ENCODE measurements at places on chromosomes 16 and 17.

GRCh38 chr17:1006054-1006453 lies 9.1 kb downstream of the TIMM22 start:
- DNase-seq: no peak

DNA sequence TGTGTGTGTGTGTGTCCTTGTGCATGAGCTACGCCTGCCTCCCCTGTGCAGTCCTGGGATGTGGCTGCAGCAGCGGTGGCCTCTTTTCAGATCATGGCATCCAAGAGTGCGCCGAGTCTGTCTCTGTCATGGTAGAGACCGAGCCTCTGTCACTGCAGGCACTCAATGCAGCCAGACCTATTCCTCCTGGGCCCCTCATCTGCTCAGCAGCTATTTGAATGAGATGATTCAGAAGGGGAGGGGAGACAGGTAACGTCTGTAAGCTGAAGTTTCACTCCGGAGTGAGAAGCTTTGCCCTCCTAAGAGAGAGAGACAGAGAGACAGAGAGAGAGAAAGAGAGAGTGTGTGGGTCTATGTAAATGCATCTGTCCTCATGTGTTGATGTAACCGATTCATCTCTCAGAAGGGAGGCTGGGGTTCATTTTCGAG lies 22.5 kb downstream of the STAT5A start:
- DNase-seq: no peak

DNA sequence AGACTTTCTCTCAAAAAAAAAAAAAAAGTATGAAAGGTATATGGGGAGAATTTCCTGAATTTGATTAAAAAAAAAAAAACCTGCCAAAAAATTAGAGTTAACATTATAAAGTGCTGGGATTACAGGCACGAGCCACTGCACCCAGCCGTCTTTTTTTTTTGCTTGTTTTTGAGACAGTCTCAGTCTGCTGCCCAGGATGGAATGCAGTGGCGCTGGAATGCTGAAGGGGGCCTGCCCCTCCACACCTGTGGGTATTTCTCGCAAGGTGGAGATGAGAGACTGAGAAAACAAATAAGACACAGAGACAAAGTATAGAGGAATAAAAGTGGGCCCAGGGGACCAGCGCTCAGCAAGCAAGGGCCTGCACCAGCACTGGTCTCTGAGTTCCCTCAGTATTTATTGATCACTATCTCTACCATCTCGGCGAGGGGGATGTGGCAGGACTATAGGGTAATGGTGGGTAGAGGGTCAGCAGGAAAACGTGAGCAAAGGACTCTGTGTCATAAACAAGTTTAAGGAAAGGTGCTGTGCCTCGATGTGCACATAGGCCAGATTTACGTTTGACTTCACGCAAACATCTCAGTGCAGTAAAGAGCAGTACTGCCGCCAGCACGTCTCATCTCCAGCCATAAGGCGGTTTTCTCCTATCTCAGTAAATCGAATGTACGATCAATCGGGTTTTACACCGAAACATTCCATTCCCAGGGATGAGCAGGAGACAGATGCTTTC lies 117.2 kb downstream of the GOSR1 start:
- no peak for DNase-seq

GRCh38 chr17:62392908-62393307 lies 12.6 kb downstream of the EFCAB3 start:
- no peak for DNase-seq

GRCh38 chr16:66682271-66682670 lies 14.3 kb downstream of the CMTM4 start:
- DNase-seq: no peak

DNA sequence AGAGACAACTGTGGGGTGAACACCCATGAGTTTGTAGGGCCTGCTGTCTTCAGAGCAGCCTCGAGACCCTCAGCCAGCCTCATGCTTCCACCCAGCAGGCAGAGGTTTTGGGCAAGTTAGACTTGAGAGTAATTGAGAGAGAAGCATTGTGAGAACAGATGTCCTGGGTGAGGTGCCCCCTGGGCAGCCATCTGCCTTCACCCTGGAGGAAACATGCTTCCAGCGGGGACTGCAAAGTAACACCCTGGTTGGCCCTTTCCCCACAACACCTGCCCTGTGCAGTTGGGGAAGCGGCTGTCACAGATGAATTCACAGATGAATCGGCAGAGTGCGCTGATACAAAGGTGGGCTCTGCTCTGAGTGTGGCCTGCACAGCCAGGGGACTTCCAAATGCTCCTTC lies 23.4 kb downstream of the ATPAF2 start:
- DNase-seq: no peak

DNA sequence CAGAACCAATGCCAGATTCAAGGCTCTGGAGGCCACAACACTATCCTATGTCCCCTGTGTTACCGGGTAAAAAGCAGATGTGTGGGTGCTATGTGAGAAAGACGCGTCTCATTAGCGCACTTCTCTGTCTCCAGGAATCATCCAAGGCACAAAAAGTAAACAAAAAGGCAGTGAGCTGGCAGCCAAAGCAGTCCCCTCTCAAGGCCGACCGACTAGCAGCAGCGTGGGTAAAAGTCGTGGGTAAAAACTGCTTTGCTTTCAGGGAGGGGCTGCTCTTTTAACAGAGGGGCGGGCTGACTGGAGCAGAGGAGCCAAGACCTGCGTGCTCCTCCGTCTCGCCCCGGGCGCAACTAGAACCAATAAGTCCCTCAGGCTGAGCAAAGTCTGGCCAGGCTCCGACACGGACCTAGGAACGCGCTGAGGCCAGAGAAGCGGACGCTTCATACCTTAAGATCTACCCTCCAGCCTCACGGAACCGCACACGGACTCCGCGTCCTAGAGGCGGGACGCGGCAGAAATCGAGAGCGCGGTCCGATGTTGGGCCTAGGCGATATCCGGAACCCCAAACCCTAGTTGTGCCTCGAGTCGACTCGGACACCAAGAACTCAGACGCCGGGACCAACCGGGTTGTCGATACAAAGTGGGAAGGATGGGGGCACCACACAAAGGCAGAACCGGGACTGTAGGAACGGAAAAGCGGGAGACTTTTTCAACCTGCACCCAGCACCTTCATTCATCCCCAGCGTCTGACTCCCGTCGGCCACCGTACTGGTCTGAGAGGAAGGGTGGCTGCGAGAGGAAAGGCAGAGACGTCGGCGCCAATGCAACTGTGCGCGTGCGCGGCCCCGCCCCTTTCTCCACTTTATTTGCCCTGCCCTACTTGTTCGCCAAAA lies at the start of gene INTS2:
TSS of gene INTS2 (minus strand) at position 775 of the 893 bp plus-strand sequence. CDS start 1,338 bp downstream, outside the sequence.
- DNase-seq: peak; percentile 90

GRCh38 chr17:8628172-8628571 lies 2.4 kb downstream of the MYH10 start:
- DNase-seq: no peak

GRCh38 chr17:81701288-81702071 lies 1.7 kb upstream of the MRPL12 start:
- DNase-seq: peak; percentile 37

DNA sequence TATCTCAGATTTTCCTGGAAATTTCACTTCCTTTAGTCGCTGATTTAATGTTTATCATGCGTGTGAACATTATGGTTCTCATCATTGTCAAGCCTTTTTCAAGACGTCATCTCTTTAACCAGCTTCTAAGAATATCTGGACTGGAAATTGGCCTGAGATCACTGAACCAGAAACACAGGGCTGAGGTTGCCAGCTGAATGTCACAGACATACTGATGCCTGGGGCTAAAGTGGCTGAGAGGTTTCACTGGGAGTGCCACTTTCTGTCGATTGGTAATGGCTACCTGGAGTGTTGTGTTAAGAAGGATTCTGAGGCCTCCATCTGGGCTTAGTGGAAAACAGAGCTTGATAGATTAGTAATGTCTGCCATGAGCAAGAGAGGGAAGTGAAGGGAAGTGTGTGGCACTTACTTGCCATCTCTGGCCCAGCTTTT lies 54.2 kb downstream of the CRISPLD2 start:
- no peak for DNase-seq

DNA sequence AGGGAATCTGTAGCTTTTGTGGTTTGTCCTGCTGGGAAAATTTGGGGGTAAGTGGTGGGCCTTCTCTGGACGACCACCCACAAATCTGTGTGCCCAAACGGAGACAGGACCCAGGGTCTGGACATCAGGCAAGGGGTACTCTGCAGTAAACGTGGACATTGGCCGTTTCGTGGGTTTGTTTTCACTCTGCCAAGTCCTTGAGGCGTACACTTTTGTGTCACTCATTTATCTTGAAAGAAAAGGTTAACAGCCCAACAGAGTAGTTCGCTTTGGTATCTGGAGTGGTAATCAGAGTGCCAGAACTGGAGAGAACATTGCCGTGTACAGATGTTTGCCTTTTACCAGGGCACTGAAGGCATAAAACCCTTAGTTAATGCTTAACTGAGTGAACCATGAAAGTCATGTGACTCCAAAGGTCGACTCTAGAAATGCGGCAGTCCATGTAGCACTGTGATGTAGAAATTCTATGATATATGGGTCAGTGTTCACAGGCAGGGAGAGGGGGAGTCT lies 15.4 kb downstream of the NAA60 start:
- peak; percentile 31 for DNase-seq

DNA sequence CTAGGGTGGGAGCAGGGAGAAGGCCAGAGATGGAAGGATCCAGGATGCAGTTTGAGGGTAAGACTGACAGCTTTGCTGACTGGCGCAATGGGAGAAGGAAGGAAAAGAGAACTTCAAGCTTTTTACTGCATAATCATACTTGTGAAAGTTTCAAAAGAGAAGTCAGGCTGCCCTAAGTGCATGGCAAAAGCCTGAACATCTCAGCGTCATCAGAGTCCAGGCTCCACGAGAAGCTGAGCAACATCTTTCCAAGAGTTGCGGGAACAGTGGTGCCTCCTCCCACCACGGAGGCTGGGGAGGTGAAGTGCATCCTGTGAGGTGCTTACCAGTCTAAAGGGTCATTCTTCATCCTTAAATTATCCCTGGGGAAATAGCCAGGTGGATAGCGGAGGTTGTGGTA lies 26.9 kb upstream of the SLC38A8 start:
- peak; percentile 77 for DNase-seq

GRCh38 chr17:73947966-73948355 lies 255.5 kb upstream of the RPL38 start:
- DNase-seq: no peak

- no peak for DNase-seq
Measured at GRCh38 chr17:18009609-18010420, 29.2 kb downstream of the ATPAF2 start.

- no peak for DNase-seq
Measured at GRCh38 chr16:57471852-57472664, 9.6 kb downstream of the POLR2C start.

DNA sequence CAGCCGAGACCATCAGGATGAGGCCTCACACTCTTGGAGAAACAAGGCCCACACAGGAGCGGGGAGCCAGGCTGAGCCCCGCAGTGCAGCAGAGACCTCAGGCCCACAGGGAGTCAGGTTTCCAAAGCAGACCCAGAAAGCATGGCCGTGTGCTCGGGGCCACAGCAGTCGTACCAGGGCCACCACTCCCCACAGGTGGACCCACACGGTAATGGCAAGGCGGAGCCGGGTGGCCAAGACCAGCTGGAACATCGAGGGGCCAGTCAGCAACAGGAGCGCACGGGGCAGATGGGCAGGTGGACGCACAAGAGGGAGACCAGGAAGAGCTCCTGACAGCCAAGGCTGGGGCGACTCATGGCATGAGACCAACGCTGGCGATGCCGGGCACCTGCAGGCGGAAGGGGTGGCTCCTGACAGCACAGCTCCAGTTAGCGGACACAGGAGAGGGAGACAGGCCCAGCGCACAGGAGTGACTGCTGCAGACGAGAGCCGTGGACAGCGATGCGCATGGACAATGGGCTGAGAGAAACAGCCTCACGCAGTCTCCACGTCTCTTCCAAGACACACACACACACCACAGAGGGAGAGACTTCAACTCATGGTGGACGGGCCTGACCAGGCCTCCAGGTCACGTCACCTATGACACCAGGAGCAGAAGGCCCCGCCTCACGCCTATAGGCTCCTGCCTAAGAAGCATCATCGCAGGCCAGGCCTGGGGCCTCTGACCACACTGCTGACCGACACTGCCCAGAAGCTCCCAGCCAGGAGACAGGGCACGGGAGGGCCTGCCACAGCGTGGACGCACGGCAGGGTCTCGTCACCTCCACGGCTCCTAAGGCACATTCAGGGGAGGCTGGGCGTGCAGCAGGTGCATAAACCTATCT lies 58.6 kb downstream of the ZNF778 start:
- DNase-seq: peak; percentile 45

- no peak for DNase-seq
Measured at GRCh38 chr16:49026566-49027181, 255.0 kb downstream of the CBLN1 start.

DNA sequence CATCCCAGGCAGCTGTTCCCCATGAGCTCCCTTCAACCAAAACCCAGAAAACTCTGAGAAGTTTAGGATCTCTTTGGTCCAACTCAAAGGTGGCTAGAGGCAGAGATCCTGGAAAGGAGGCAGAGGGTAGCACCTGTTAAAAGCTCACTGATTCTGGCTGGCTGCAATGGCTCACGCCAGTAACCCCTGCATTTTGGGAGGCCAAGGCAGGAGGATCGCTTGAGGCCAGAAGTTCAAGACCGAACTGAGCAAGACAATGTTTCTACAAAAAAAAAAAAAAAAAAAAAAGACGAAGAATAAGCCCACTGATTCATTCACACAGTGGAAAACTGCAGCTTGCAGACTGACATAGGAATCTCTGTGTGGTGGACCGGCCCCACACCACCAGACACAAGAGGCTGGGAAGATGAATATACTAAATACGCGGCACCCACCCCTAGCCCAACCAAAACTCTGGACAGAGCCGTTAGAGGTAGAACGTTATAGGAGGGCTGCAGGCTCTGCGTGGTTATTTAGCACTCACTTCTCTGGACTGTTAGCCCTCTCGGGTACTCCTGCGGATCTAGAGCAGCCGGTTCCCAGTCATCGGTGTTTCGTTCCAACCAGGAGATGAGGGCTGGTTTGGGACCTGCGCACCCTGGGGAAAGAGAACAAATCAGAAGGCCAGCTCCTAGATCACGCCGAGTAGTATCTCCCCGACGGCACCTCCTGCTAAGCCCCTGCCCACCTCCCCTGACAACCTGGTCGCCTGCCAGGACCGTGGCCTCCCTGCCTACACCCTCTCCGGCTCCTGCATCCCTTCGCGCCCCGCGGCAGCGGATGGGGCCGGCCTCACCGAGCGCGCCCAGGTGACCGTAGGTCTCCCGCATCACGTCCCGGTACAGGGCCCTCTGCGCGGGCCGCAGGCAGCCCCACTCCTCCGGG lies 925 bp downstream of the ZNF689 start:
- DNase-seq: no peak

DNA sequence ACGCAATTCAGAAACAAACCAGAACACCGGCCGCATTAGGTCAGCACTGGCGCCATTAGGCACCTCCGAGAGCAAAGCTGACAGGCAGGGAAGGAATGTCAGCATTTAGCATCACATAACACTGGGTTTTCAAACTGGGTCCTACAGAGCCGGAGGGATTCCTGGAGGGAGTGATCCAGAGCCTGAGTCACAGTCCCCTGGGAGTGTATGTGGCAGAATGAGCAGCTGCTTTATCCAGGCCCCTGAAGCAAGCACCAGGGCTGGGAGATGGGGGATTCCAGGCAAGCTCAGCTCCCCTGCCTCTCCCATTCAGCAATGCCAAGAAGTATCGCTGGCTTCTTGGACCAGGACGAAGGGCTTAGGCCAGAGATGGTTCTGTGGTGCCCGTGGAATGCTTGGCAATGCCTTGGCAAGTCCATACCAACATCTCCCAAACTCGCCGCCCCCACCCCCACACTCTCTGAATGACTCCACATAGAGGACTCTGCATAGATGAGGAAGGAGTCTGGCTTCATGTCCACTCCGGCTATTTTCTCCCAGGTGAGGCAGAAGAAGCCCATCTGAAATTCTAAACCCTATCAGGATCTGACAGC lies 20.4 kb downstream of the GAS7 start:
- DNase-seq: no peak

Data from MV-4-11 (cell line).